Left lung (tissue), 14 donors: ENCODE measurements at places on chromosomes 7 and 10. TPM values are rescaled to one million over a fixed set of nuclear protein-coding genes. Genes with fewer than 3 reads are reported as not detected.

The MICU1 gene
- 54.4 TPM for polyA plus RNA-seq

DNA sequence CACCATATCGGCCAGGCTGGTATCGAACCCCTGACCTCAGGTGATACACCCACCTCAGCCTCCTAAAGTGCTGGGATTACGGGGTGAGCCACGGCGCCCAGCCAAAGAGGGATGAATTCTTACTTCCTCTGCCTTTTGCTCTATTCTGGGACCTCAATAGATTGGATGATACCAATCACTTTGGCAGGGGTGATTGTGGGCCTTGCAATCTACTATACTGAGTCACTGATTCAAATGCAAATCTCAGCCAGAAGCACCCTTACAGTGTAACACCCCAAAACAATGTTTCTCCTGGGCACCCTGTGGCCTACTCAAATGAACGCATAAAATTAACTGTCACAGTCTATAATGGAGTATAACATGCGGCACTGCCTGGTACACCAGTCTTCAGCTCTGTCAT lies 596.7 kb upstream of the LRRTM3 start:
- H3K4me3 ChIP-seq, result no peak overlapping the region
- H3K27me3 ChIP-seq, result no peaks in the 10 kb centered on the region
- H3K36me3 ChIP-seq, result no peaks in the 10 kb centered on the region
- H3K27ac ChIP-seq, result no peak overlapping the region
- no peaks in the 10 kb centered on the region for H3K4me1 ChIP-seq
- no peak for DNase-seq

DNA sequence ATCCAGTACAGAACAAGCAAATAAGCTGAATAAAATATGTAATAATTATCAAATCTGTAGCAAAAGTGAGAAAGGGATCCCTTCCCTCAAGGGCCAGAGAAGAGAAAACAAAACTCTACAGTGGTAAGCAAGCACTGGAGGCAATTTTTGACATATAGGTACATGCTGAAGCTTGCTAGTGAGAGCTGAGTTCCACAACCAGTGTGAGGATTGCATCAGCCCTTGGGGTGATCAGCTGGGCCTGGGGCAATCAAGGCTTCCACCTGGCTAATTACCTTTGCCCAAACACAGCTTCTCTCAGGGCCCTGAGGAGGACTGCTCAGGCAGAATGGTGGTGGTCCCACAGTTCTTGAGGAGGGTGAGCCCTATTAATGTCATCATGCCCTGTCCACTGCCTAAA lies 134.4 kb upstream of the DLX6 start:
- H3K4me3 ChIP-seq, result no peak overlapping the region
- no peak for DNase-seq
- no peaks in the 10 kb centered on the region for H3K27me3 ChIP-seq
- no peaks in the 10 kb centered on the region for H3K36me3 ChIP-seq
- no peaks in the 10 kb centered on the region for H3K4me1 ChIP-seq

- no peaks in the 10 kb centered on the region for H3K27me3 ChIP-seq
- no peaks in the 10 kb centered on the region for H3K4me1 ChIP-seq
- no peak overlapping the region for H3K27ac ChIP-seq
- H3K4me3 ChIP-seq, result no peak overlapping the region
- no peaks in the 10 kb centered on the region for H3K36me3 ChIP-seq
Measured at GRCh38 chr10:129085811-129086210, 381.2 kb upstream of the MGMT start.

DNA sequence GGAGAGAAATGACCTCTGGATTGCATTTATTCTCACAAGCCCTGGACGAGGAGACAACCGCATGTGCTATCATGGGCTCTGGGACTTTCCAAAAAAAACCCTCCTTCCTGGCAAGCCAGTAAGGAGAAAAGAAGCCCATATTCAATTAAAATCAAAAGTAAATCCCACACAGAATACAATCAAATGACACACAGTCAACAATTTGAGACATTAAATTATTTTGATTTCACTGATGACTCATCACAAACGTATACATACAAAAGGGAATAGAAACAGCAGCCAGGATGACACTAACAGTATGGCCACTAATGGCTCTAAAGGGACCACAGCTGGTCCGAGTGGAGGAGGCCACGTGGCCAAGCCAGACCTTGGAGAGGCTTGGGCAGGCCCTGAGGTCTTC lies 24.9 kb downstream of the LRRC20 start:
- no peaks in the 10 kb centered on the region for H3K36me3 ChIP-seq
- no peak overlapping the region for H3K27ac ChIP-seq
- peaks cover 53% of the 10 kb centered on the region for H3K4me1 ChIP-seq
- no peaks in the 10 kb centered on the region for H3K27me3 ChIP-seq
- no peak for DNase-seq
- H3K4me3 ChIP-seq, result no peak overlapping the region
